ENCODE measurements at places on chromosomes 5 and 9.

GRCh38 chr9:114928136-114928535 lies 2.3 kb downstream of the TNFSF8 start:
- DNase-seq = no peak

DNA sequence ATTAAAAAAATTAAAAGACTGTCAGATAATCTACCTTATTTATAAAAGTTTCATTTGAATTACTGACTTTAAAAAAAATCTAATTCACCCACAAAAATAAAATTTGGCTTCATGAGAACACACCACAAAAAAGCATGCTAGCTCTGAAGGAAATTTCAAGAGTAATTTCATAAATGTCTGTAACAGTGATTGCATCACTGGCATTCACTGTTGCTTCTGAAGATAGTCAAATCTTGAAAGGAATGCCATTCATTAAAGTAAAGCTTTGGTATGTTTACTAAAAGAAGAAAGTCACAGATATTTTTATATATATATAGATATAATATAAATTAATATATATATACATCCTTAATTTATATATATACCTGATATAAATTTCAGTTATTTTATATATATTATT lies 43.4 kb downstream of the NADK2 start:
- no peak for DNase-seq

GRCh38 chr9:16310278-16311110 lies 560.0 kb downstream of the BNC2 start:
- no peak for DNase-seq

DNA sequence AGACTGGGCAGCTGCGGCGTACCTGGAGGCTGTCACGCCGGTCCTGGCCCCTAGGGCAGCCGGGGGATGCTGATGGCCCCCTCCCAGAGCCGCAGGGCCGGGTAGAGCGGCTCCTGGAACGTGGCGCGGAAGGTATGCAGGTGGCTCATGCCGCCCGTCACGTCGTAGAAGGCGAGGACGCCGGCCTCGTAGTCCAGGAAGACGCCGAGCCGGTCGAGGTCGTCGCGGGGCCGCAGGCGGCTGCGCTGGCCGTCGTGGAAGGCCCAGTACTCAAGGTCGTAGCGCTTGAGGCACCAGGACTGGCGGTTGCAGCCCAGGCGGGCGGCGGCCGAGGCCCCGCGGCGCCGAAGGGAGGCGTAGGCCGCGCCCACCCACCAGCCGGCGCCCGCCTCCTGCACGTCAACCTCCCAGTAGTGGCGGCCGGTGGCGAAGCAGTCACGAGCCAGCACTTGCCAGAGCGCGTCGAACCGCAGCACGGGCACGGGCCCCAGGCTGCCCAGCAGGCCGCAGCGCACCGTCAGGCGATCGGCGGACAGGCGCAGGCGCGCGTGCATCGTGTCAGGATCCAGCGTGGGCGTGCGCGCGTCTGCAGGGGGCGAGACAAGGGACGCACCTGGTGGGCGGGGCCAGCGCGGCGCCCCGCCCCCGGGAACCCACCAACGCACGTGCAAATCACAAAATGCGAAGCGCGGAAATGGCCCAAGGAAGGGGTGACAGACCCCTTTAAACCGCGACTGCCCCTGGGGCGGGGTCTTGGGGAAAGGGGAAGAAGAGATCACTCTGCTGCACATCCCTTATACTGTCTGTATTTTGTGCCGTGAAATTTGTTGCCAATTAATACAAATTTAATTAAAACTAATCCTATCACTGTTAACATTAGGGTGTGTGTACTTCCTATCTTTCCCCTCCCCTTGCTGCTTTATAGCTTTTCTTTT lies 31.2 kb downstream of the NANS start:
- peak; percentile 43 for DNase-seq

- no peak for DNase-seq
These were observed 17.4 kb upstream of the TNFAIP8 start for GRCh38 chr5:119338326-119338946.

- DNase-seq = no peak
These were observed 117.9 kb downstream of the ZSWIM6 start for GRCh38 chr5:61449804-61450492.

DNA sequence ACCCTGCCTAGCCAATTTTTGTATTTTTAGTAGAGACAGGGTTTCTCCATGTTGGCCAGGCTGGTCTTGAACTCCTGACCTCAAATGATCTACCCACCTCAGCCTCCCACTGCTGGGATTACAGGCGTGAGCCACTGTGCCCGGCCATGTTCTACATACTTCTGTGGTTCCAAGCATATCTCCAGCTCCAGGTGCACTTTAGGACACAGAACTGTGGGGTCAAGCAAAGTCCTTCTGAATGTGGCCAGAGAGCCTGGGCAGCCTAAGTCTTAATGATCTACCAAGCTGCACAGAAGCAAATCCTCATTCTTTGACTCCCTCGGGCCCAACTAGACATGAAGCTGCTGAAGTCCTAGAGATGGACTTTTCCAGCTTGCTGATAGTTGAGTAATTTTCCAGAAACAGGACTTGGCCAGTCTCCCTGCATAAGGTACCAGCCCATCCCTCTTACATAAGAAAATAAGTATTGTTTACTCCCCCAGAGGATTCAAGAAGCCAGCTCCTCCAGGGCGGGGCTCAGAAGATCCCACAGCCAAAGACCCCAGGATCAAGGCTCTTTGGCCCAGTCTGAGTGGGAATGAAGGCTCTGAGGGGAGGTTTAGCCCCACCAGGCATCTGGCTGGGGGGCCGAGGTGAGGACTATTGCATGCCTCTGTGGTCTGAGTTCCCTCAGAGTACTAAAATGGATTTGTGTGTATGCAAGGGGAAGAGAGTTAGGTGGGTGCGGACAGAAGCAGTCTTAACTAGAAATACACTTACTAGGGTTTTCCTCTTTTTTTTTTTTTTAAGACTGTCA lies 8.7 kb downstream of the CLTB start:
- no peak for DNase-seq

GRCh38 chr9:98935071-98935505 lies 8.6 kb upstream of the COL15A1 start:
- no peak for DNase-seq

Measured in CD4-positive, alpha-beta memory T cell (primary cell).